Stimulated activated CD4-positive, alpha-beta T cell treated with anti-CD3 and anti-CD28 coated beads, Interleukin-1b, Interleukin-23, amount 100 ng/mL, for 1 hour (primary cell): ENCODE measurements at places on chromosomes 4 and X.

DNA sequence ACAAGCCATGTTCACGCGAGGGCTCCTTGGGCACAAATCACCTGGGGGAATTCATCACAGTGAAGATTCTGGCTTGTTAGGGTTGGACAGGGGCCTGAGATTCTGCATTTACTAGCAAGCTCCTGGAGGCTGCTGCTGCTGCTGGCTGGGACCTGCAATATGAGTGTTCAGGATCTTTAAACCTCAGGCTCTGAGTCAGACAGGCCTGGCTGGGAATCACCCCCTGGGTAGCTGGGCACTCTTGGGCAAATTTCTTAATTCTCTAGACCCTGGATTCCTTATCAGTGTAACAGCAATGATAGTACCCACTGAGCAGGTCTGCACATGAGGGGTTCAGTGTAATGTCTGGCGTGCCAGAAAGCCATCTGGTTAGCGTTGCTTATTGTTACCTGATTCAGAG lies 101.5 kb downstream of the DHX15 start:
- DNase-seq: no peak

DNA sequence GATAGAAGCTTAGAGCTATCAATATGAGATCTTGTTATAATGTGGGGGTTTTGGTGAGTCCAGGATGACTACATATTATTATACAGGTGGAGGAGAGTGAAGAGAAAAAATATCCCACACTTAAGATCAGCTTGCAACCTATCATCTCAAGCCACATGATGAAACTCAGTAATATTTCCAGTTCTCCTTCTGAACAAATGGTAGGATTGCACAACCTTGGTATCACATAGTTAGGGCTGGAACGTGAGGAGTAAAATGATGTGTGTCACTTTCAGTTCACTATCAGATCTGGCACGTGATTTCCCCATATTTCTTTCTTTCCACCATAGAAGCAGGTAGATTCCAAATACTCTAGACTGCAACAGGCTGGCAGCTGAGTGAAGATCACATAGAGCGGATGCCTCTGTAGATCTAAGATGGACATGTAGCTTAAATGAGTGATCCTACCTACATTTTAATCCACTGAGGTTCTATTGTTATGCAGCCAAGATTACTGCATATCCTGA lies 150.6 kb upstream of the ANKRD50 start:
- DNase-seq: no peak

- no peak for DNase-seq
Observed at GRCh38 chrX:118756101-118756500, 28.7 kb downstream of the IL13RA1 start.

DNA sequence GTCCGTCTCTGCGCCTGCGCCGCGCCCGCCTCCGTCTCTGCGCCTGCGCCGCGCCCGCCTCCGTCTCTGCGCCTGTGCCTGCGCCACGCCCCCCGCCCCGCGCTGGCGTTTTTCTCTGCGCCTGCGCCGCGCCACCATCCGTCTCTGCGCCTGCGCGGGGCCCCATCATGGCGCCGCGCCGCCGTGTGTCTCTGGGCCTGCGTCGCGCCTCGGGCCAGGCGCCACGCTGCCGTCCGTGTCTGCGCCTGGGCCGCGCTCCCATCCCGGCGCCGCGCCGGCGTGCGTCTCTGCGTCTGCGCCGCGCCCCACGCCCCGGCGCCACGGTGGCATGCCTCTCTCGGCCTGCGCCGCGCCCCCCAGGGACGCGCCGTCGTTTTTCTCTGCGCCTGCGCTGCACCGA lies 51.8 kb upstream of the DUX4 start:
- no peak for DNase-seq

DNA sequence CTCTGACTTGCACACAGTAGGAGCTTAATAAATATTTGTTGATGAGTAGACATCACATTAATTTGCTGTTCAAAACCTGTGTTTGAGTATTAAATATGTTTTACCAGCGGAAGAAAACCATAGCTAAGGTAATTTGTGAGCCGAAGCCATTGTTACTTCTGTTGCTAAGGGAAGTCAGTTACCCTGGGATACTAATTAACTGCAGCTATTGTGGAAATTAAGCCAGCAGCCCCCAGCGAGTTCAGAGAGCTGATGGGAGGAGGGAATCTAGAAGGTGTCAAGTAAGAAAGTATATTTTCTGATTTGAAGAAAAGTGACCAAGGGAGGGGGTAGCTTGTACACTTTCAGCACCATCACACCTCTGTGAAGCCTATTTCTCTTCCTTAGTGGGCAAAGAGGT lies 76.7 kb upstream of the IGSF1 start:
- no peak for DNase-seq

GRCh38 chrX:11580789-11581188 lies 84.9 kb downstream of the ARHGAP6 start:
- DNase-seq: no peak

DNA sequence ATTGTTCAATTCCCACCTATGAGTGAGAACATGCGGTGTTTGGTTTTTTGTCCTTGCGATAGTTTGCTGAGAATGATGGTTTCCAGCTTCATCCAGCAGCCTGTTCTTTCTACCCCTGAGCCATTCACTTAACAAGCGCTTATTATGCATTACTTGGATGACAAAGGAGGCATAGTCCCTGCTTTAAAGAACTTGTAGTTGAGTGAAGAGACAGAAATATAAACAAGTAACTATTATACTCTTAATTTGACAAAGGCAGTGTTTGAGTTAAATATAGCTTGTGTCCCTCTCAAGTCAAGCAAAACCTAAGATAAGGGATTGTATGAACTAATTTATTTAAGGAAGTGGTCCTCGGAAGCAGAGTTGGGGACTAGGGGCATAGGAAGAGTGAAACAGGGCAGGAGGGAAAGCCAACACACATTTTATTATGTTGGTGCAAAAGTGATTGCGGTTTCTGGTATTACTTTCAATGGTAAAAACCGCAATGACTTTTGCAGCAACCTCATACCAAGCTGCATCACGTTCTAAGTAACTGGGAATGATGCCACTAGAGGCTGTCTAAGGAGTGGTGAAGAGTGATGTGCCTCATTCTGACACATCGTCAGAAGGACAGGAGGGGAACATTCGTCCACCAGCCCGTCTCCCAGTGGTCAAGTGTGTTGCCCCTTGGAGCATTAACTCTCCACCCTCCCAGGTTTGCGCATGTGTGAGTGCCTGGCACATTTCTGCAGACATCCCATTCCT lies 41.8 kb downstream of the QDPR start:
- no peak for DNase-seq

DNA sequence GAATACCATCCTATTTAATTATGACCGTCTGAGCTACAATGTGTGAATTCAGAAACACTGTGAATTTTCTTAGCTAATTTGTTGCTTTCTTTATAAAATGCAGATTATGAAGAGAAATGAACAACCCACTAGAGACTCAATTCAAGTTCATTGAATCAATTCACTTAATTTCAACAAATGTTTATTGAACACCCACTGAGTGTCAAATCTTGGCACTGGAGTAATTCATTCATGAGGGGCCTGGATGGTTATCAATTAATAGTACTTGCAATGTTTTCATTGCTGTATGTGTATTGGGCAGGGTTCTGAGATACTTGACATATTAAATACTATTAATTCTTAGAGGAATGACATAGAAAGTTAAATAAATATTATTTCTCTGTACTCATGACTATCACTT lies 789.4 kb downstream of the STPG2 start:
- no peak for DNase-seq

DNA sequence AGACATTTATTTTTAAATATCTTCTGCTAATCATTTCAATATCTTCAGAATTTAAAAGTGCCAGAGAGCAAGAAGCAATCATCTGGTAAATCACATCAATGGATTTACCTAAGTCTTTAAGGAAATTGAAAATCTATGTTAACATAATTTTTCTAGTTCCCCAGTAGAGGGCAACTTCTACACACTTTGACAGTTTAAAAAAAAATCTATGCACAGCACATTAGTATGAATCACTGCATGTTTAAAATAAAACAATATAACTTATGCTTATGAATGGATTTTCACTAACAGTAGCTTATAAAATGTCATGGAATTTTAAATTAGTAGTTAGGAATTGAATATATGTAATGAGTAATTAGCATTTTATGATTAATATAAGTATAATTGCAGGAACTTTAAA lies 126.5 kb downstream of the REELD1 start:
- no peak for DNase-seq

DNA sequence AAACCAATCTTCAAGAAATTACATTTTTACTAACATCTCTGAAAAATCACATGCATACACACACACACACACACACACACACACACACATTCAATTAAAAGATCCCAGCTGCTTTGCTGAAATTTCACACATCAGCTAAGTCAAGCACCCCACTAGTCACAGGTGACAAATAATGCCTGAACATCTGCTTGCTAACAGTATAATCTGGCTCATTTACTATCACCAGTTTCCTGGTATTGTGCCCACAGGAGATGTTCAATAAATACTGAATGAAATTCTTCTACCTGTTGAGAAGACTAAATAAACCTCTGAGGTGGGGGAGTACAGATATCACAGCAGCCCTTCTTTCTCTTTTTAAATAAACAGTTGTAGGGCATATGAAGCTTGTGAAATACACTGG lies 994.0 kb downstream of the ARAP2 start:
- no peak for DNase-seq

DNA sequence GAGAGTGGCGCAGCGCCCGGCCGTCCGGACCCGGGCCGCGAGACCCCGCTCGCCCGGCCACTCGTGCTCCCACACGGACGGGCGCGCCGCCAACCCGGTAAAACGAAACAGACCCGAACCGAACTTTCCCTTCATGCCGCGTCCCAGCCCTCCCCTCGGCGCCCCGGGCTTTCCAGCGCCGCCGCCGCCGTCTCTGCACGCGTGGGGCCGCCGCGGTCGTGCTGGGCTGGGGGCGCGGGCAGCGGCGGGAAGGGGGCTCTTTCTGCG lies 222 bp downstream of the SMAD1 start:
- DNase-seq: peak; percentile 4
